ENCODE measurements at places on chromosomes 2 and 18. TPM values are rescaled to one million over a fixed set of nuclear protein-coding genes. Genes with fewer than 3 reads are reported as not detected.

DNA sequence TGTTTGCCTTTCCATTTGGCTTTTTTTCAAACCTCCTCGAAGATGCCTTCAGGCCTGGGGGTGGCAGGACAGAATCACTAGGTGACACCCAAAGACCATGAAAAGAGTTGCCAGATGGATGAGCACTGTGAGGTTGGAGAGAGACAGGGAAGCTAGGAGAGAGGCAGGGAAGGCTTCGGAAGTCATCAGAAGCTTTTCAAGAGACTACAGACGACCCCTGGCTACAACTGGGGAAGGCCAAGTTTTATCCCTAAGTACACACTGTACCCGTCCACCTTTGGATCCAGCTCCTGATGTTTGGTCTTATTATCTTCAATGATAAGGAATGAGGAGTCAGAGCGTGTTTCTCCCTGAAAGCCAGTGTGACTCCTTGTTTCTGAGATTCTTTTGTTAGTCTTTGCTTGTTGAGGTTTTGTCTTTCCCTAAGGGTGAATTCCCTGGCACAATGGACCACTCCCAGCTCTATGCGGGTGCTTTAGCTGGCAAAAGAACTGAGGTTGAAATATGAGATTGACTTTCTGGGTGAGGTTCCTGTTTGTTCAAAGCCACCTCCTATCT lies 33.4 kb upstream of the SLC9A2 start:
- DNase-seq: no peak

- DNase-seq: no peak
Measured at GRCh38 chr2:12257476-12257875, 459.3 kb upstream of the TRIB2 start.

DNA sequence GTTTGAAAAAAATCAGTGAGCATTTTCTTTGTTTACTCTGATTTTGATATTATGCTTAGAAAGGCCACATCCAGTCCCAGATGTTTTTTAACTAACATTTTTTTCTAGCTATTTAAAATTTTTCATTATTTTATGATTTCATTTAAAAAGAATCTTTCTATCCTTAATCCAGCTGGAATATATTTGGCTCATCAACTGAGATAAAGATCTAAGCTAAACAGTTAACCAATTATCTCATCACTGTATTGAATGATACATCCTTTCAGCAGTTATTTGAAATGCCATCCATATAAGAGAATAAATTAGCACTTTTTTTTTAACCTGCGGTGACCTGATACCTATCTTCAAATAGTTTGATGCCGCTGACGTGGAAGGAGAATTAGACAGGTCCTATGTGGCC lies 245.5 kb upstream of the COPS8 start:
- DNase-seq: no peak

GRCh38 chr18:44341759-44342158 lies 338.9 kb upstream of the SETBP1 start:
- no peak for DNase-seq

DNA sequence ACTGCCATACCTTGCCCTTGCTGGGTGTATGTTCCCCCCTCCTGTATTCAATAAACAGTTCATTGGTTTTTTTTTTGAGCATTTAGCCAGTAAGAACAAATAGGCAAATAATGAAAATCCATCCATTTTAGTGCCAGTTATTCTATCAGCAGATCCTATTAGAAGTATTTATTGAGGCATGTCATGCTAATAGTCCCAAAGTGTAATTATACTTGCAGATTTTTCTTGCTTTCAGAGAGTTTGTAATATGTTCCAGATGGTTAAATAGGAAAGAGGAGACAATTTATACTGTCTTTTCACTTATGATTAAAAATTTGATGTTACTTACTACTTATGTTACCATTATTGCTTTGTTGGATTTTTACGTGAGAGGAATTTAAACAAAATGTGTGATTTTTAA lies 127.6 kb downstream of the NCOA1 start:
- no peak for DNase-seq

DNA sequence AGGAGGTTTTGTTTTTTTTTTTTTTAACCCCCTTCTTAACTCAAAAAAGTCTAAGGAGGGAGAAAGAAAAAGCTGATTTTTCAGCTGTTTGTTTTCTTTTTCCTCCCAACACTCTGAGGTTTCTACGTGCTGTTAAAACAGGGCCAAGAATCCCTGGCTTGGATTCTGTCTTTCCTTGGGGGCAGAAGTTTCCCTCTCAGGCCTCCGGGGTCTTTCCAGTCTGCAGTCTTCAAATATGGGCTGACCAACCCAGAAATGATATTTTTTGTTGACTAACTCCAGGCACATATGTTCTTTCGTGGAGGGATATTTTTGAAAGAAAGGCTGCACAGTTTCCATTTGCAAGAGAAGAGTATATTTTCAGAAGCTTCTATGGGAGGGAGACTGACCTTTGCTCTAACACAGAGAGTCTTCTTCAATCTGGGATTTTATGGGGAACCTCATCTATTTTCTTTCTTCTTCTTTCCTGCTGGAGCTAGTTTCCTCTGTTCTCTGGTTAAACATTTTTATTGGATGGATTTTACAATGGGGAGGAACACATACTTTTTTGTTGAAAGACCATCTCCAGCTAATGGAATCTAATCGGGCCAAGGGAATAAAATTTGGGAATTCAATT lies 93.3 kb upstream of the SPRED2 start:
- DNase-seq: no peak

ADI1 gene
- total RNA-seq: 33.3 TPM
